ENCODE measurements at places on chromosomes 2 and 18. TPM values are rescaled to one million over a fixed set of nuclear protein-coding genes. Genes with fewer than 3 reads are reported as not detected.

MC2R gene
- total RNA-seq = not detected

SIX3 gene
- not detected for total RNA-seq

LONRF2 gene
- 188 TPM for total RNA-seq

BMP10 gene
- not detected for total RNA-seq

INO80D gene
- total RNA-seq = 18.8 TPM

REG3A gene
- total RNA-seq = not detected

PAIP2B gene
- total RNA-seq = 11.2 TPM

ADD2 gene
- total RNA-seq = 0.59 TPM

FLACC1 gene
- 1.5 TPM for total RNA-seq

LINC00305 gene
- not detected for total RNA-seq

Data from uterus (tissue), 4 donors.